Activated T-helper 17 cell treated with anti-CD3 and anti-CD28 coated beads, Interleukin-2, amount 50 U/mL, for 72 hours (primary cell): ENCODE measurements at places on chromosomes 5 and 9.

- no peak for ATAC-seq
Observed at GRCh38 chr5:56668996-56669395, 146.4 kb upstream of the MAP3K1 start.

DNA sequence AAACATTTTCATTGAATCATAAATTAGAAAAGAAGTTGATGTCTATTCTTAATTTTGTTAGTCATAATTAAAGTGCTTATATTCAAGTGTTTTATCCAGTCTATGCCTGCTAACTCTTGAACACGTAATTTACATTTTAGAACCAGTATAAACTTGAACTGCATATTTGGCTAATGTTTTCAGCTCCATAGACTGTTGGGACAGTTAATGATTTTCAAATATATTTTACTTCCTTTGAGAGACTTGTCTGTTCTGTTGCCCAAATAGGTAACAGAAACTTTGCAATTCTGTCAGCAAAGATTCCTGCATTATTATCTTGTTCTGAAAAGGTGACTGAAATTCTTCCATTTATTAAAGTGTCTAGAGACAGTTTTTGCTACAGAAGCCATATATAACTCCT lies 7.8 kb downstream of the ITGA2 start:
- ATAC-seq, result no peak

- ATAC-seq, result no peak
Observed at GRCh38 chr9:126354887-126355770, 28.5 kb downstream of the MVB12B start.

- no peak for ATAC-seq
Observed at GRCh38 chr5:175576096-175576495, 81.8 kb upstream of the HRH2 start.

DNA sequence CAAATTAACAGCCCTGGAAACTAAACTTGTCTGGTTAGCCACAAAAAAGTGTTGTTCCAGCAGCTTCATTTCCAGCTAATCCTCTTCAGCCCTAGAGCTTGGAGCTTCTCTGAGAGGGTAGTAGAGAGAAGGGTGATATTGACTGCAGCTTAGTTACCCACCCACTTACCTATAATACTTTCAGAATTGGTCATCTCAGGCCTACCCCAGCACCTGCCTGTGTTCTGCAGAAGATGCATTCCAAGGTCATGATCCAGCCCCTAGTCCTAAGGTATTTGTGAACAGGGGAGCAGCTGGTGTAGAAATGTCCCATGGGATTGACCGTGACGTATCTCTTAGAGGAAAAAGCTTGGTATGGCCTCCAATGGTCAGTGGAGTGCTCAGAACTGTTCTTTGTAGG lies 289.0 kb downstream of the NR3C1 start:
- no peak for ATAC-seq

GRCh38 chr5:72788866-72789505 lies 27.5 kb upstream of the TNPO1 start:
- no peak for ATAC-seq

DNA sequence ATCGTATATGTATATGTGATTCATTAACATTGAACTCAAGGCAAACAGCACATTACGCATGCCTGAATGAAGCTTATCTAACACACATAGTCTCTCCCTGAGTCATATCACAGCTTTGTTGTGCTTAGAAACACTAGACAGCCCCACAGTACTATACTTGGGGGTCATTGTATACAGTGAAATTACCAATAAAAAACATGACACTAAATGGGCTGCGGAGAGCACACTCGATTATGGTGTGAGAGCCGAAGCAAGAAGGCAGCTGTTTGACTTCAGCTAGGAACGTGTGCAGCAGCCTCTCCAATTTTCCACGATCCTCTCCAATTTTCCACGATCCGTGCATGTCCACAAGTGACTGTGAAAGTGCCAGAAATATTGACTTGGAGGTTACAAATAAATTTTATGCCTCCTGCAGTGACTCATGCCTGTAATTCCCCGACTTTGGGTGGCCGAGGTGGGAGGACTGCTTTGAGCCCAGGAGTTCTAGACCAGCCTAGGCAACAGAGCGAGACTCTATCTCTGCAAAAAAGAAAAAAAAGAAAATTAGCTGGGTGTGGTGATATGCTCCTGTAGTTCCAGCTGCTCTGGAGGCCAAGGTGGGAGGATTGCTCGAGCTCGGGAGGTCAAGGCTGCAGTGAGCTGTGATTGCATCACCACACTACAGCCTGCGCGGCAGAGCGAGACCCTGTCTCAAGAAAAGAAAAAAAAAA lies 102.4 kb downstream of the DAPK1 start:
- no peak for ATAC-seq
